Right kidney (tissue), 9 donors: ENCODE measurements at places on chromosomes 5 and 9.

- no peak for DNase-seq
These were observed 483.4 kb upstream of the KIF2A start for GRCh38 chr5:61822584-61822983.

- DNase-seq, result no peak
These were observed 184.8 kb upstream of the CD180 start for GRCh38 chr5:67381236-67381880.

GRCh38 chr9:88447431-88447830, 59.2 kb downstream of the SPIN1 start:
- DNase-seq, result no peak

- no peak for DNase-seq
These were observed 38.2 kb downstream of the WDR70 start for GRCh38 chr5:37417347-37417746.

GRCh38 chr9:133201424-133202144, 7.5 kb downstream of the OBP2B start:
- no peak for DNase-seq

DNA sequence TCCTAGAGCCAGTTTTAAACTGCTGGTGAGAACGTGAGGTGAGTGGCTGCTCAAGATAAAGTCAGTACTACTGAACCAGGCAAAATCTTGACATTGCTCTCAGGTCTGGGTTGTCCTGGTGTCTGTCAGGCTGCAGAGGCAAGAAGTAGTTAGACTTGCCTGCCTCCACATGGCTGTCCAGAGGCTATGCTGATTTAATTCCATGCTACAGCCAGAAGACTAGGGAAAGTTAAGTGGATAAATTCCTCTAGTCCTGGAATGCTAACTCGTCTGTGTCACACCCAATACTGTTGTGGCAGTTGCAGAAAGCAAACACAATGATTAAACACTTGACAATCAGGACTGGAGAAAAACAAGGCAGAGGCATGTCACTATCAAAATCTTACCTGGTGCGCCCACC, 118.9 kb downstream of the ACER2 start:
- DNase-seq, result no peak

GRCh38 chr5:150307617-150308426, 5.1 kb upstream of the ARSI start:
- DNase-seq, result no peak

DNA sequence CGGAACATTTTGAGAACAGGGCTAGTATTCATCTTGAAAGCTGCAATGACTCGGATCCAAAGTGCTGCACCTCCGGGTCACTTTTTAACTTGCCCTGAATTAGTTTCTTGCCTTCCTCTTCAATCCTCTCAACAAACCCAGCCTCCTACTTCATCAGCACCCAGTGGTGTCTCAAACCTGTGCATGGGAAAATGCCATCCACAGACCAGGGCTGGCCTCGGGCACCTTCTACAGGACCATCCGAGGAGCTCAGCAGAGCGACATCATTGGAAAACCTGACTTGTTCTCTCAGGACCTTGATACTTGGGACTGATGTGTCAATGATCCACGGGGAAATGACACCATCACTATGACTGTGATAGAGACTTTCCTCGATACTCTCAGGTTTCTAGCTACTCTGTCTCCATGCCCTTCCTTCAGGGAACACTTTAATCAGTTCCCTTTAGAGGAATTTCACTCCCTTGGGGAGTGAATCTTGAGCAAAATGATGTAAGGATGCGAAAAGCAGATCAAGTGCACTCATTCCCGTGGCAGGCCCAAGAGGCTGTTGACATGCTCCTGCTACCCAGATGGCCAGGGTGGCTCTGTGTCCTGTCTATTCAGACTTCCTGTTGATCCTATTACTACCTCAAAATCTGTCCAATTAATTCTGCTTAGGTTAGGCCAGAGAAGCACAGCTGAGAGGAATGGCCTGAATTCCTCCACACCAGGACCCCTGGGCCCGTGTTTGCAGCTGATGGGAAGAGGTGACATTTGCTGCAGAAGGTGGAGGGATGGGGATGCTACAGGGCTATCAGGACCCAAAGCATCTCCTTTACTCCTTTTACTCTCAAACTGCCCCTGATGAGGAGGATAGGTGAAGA, 96.5 kb upstream of the SLC25A48 start:
- DNase-seq, result no peak

GRCh38 chr5:177103523-177104253, 17.0 kb downstream of the FGFR4 start:
- DNase-seq, result no peak

DNA sequence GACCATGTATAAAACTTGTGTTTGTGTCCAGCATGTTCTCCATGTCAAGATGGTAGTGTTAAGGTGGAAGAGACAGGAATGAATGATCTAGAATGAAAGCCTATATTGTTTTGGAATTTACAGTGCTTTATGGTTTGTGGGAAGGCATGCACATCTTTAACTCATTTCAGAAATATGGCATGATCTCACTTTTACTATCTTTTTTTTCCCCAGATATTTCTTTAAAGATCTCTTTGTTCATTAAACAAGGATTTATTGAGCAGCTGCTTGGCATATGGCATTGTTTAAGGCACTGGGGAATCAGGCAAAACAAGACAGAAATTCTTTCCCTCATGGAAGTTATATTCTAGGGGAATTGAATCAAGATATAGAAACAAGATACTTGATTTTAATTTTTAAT, 51.7 kb downstream of the SLC12A2 start:
- DNase-seq, result no peak

DNA sequence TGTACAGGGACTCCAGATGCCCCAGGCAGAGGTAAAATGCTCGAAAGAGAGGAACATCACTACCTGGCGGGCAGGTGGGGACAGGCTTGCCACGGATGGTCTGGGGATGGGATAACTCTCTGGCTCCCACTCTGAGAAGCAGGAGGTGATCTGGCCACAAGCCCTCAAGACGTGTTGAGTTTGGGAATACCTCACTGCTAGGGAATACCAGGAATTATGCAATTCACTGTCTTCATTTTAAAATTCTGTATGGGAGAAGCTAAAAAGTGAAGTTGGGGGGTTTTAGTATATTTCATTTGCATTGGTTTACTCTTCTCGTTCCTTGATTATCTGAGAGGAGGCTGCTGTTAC, 510.4 kb downstream of the CCDC171 start:
- no peak for DNase-seq

GRCh38 chr9:132241483-132241839, 79.6 kb downstream of the NTNG2 start:
- peak; percentile 63 for DNase-seq

GRCh38 chr9:75432888-75433287, 344.6 kb downstream of the OSTF1 start:
- no peak for DNase-seq

DNA sequence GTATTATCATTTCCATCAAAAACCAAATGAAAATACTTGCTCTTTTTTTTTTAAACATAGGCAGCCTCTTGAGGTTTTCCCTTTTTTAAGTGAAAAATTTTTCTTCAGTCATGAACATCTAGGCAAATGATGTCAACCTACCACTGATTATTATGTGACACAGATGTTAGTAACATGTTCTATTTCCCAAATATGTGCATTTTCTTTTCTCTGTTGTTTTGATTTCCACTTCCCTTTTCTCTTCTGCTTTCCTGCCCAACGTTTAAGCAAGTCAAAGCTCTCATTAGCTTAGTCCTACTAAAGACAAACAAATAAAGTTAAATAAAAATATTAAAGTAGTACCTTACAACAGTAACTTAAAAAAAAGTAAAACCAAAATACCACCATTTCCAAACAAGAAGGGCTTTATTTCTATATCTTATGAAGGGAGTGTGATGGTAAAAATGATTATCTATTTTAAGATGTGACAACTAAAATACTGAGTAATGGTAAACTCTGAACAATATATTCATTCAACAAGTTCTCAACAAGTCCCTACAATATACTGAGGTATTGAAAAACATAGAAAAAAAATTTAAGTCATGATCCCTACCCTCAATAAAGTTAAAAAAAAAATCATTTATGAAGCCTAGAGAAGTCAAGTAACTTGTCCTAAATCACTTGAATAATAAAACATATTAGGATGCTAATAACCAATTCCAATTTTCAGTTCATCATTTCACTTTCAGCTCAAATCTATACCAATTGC, 9.4 kb downstream of the SLC38A9 start:
- DNase-seq, result no peak

GRCh38 chr5:39219437-39219836, at the start of gene FYB1:
TSS of gene FYB1 (minus strand) at chr5:39219563. CDS start at chr5:39202960, 16,603 bp downstream.
- DNase-seq, result peak; percentile 18

- DNase-seq, result no peak
These were observed 15.3 kb upstream of the AHRR start for GRCh38 chr5:306011-306805.

DNA sequence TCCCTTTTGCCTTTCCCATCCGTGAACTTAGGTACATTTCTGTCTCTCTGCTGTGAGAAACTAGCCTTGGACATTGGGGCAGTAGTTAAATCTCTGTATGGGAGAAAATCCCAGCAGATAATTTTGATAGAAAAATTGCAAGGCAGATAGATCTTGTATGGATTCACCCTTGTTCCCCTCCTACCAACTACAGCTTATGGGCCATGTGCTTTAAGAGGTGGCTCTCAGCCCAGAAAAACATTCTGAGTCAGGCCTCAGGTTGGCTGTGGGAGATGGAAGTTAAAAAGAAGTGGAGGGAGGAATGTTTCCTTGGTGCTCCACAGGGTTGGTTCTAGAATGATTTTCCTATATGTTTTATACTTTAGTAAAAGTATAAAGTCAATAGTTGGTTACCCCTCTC, 1.4 kb upstream of the KDM3B start:
- no peak for DNase-seq

DNA sequence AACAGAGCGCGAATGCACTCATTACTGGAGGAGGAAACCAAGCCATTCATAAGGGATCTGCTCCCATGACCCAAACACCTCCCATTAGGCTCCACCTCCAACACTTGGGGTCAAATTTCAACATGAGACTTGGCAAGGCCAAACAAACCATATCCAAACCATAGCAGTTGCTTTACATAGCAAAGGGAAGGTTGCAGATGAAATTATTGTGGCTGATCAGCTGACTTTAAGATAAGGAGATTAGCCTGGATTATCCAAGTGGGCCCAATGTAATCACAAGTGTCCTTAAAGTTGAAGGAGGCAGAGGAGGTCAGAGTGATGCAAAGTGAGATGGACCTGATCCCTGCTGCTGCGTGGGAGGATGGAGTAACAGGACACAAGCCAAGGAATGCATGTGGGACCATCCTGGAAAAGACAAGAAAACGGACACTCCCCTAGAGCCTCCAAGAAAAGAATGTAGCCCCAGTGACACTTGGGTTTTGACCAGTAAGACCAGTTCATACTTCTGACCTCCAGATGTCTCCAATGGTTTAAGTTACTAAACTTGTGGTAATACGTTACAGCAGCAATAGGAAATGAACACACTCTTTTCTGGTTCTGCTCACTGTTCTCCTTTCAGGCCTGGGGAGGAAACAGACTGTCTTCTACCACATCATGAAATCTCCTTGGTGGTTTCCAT, 167.3 kb downstream of the GNAQ start:
- DNase-seq, result no peak

DNA sequence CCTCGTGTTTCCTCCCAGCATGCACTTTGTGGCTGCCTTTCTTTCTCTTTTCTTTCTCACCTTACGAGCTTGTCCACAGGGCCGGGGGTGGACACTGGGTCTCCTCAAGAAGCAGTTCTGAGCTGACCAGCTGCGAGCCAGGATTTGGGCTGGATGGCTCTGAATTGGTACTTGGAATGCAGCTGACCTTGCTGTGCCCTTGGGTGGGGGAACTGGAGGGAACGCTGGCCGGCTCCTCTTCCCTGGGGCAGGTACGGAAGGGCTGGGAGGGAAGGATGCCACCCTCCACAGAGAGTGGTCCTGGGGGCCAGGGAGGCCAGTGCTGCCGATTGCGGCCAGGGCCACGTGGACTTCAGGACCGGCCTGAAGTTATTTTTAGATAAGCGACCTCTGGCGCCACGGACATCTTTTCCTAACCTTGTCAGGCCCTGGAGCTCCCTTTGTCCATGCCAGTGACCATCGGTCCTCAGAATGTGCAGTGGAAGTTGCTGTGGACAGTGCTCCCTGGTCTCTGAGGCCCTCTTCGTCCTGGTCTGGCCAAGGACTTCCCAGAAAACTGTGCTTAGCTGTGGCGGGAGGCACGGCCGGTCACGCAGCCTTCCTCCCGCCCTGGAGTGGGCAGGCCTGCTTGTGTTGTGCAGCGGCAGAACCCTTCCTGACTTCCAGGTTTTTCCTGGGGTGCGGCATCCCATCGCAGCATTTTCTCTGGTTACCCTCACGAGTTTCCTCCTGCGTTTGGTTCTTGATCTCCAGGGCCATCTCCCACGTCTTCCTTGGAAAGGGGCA, 13.5 kb upstream of the AHRR start:
- DNase-seq, result no peak

DNA sequence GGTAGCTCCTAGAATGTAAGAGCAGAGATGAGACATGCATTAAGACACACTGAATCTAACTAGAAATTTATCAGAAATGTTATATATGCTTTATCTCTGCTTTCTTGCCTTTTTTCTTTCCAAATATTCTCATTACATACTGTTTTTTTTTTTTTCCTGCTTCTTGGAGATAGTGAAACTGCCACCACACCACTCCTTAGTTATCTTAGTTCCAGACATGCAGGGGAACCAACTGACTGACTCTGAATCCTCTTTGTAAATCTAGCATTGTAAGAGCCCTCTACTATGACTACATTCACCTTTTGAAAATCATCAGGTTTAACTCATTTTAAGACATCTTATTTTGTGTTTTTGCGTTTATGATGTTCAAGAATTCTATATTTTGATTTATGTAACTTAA, 181.3 kb upstream of the ST8SIA4 start:
- DNase-seq, result no peak

- no peak for DNase-seq
These were observed 34.4 kb upstream of the RANBP6 start for GRCh38 chr9:6049798-6050197.

- DNase-seq, result no peak
These were observed 68.5 kb upstream of the IQGAP2 start for GRCh38 chr5:76334574-76334973.

DNA sequence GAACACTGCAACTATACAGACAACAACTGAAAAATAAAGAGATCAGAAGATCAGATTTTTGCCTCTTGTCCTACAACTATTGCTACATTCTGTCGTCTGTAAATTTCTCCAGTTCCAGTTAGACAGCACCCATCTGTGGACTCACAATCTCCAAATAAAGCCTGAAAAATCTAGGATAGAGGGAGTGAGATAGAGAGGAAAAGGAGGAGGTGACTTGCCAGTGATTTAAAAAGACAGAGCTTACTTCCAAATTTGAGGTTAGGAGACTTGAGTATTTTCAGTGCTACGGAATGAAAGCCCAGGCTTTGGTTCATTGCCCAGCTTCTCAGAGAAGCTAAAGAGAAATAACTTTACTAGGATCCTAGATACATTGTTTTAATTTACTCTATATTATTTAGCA, 63.6 kb downstream of the PTCD2 start:
- DNase-seq, result no peak

GRCh38 chr9:116870566-116870965, 183.5 kb downstream of the TRIM32 start:
- no peak for DNase-seq

DNA sequence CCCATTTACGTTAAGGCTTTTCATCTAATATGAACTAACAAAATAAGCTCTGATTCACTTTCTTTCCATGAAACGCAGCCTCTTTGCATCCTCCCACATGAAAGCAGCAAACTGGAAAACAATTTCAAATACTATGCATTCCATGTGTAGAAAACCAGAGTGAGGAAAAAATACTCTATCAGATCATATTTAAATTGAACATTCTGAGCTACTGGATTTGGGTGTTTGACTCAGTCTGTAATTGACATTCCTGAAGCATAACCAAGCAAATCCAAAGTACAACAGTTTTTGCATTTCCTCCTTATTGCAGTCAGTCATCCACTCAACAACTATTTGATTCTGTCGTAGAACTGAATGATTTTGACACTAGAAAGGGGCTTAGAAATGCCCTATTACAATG, 399.1 kb upstream of the NMUR2 start:
- no peak for DNase-seq
